ENCODE measurements at places on chromosomes 7 and 10.
A peak's percentile ranks its signal among the peaks of the same experiment; 100 is the strongest.

GRCh38 chr7:95429241-95429990, 5.4 kb downstream of the PON2 start:
- DNase-seq = no peak

DNA sequence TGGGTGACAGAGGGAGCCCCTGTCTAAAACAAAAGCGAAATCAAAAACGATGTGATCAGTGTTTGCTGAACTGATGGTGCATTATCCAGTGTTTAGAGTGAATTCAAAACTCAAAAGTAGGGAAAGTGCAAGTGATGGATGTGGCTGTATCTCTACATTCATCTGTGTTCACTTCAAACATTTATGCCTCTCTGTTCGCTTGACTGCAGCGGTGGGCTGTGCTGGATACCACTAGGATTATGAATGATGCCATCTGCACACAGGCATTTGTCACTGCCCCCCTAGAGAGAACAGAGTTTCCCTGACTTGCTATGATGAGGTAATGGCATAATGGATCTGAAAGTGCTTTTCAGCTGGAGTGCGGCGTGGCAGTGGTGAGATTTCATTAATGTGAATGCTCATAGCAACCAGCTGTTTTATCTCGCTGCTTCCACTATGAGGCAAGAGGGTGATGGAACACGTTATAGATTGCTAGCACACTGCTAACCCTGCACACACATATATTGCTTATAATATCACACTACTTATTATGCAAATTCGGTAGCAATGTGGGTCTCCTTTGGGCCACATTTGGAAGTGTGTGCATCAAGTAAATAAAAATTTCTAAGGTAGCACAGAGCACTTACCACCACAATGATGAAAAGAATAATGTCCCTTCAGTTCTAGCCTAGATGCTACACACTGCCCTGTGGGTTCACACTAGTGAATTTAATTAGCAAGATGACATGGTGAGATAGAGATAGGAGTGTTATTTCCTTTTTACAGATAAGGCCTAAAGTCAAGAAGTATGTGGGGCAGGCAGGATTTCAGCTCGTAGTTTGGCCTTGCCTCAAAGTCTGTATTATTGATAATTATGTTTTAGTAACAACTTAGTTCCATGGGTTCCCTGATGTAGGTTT, 164.7 kb downstream of the CAMK1D start:
- DNase-seq = no peak

DNA sequence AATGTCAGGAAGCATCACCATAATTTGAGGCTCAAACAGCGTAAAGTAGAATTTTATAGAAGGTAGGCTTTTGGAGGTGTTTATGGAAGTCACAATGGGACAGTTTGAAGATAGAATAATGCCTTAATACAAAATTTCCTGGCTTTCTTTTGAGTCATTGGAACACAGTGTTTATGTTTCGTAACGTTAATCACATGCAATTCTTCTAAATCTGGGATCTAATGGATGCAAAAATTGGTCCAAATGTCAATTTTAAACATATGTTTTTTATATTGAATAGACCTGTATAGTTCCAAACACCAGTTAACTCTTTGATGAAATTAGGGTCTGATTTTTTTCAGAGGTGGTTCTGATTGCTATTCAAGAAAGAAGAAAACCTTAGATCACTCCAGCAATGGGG, 86.5 kb upstream of the HPS1 start:
- no peak for DNase-seq

GRCh38 chr10:7518693-7519092, 107.9 kb upstream of the SFMBT2 start:
- DNase-seq = no peak

- peak; percentile 40 for DNase-seq
Measured at GRCh38 chr7:135508883-135509588, 866 bp downstream of the CNOT4 start.

DNA sequence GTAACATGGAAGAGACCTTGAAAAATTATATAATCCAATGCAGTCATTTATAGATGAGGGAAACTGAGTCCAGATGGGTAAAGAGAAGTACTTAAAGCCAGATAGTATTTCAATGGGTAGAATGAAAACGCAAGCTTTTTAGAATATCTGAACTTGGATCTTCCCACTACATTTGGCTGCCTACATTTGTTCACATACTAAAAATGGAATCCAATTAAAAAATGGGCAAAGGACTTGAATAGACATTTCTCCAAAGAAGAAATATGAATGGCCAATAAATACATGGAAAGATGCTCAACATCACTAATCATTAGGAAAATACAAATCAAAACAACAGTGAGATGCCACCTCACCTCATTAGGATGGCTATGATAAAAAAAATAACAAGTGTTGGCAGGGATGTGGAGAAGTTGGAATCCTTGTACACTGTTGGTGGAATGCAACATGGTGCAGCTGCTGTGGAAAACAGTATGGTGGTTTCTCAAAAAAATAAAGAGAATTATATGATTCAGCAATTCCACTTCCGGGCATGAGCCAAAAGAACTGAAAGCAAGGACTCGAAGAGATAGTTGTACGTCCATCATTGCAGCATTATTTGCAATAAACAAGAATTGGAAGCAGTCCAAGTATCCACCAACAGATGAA, 188.0 kb downstream of the FRMD4A start:
- DNase-seq = no peak

DNA sequence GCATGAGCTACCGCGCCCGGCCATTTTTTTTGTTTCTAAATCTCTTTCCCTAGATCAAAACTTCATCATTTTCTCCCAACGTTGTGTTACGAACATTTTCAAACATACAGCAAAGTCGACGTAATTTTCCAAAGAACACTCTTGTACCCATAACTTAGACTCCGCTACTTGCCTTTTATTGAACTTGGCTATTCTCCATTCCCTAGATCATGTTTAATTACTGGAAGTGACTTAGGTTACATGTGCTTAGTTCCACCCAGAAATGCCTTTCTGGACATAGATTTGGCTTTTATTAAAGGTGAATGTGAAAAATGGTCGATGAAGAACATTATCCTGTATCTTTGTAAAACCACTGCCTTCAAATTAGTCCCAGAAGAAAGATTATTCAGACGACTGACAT, 25.4 kb downstream of the DYNC2I1 start:
- DNase-seq = no peak

Measured in MCF 10A (cell line).